ENCODE measurements at places on chromosomes 3 and 15.

DNA sequence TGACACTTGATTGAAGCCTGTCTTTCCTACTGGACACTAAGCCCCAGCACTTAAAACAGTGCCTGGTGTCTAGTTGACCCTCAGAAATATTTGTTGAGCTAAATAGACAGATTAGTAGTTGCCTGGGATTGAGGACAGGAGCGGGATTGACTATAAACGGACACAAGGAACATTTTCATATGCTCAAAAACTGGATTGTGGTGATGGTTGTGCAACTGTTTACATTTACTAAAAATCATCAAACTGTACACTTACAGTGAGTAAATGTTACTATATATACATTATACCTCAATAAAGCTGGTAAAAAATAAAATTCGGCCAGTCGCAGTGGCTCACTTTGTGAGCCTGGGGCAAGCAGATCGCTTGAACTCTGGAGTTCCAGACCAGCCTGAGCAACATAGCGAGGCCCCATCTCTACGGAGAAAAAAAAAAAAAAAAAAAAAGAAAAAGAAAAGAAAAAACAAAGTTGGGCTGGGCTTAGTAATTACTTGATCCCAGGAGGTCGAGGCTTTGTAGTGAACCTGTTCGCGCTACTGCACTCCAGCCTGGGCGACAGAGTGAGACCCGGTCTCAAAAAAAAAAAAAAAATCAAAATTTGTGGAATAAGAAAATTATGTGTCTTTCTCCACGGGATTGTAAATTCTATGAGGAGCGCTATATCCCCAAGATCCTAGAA, 632 bp upstream of the IDH3A start:
- DNase-seq: no peak

DNA sequence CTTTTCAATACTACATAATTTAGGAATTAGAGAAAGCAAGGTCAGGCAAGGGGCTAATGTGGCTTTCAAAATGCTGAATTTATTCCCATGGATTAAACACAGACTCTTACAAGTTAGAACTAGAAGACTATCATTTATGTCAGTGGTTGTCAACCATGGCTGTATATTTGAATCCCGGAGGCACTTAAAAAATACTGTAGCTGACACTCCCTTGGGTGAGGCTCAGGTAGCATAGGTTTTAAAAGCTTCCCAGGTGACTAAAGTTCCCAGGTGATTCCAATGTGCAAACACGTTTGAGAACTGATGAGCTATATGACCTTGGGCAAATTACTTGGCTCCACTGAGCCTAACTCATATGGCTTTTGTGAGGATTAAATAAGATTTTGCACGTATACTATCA, 29.6 kb downstream of the AAGAB start:
- no peak for DNase-seq

GRCh38 chr3:50610181-50610971, 1.2 kb downstream of the CISH start:
- no peak for DNase-seq

DNA sequence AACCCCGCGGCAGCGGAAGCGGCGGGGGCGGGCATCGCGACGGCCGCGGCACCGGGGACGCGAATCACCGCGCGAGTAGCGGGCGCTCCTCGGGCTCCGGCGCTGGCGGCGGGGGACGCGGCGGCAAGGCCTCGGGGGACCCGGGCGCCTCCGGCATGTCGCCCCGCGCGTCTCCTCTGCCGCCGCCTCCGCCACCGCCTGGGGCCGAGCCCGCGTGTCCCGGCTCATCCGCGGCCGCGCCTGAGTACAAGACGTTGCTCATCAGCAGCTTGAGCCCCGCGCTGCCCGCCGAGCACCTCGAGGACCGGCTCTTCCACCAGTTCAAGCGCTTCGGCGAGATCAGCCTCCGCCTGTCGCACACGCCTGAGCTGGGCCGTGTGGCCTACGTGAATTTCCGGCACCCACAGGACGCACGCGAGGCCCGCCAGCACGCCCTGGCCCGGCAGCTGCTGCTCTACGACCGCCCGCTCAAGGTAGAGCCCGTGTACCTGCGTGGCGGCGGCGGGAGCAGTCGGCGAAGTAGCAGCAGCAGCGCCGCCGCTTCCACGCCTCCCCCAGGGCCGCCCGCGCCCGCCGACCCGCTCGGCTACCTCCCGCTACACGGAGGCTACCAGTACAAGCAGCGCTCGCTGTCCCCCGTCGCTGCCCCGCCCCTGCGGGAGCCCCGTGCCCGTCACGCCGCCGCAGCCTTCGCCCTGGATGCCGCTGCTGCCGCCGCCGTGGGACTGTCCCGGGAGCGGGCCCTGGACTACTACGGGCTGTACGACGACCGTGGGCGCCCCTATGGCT, 675 bp downstream of the RBM15B start:
- DNase-seq: no peak
